ENCODE measurements at places on chromosomes 12 and 14.

GRCh38 chr12:92649511-92650227 lies 53.1 kb upstream of the PLEKHG7 start:
- peak; percentile 37 for DNase-seq

GRCh38 chr12:84085046-84085445 lies 827.6 kb downstream of the SLC6A15 start:
- no peak for DNase-seq

DNA sequence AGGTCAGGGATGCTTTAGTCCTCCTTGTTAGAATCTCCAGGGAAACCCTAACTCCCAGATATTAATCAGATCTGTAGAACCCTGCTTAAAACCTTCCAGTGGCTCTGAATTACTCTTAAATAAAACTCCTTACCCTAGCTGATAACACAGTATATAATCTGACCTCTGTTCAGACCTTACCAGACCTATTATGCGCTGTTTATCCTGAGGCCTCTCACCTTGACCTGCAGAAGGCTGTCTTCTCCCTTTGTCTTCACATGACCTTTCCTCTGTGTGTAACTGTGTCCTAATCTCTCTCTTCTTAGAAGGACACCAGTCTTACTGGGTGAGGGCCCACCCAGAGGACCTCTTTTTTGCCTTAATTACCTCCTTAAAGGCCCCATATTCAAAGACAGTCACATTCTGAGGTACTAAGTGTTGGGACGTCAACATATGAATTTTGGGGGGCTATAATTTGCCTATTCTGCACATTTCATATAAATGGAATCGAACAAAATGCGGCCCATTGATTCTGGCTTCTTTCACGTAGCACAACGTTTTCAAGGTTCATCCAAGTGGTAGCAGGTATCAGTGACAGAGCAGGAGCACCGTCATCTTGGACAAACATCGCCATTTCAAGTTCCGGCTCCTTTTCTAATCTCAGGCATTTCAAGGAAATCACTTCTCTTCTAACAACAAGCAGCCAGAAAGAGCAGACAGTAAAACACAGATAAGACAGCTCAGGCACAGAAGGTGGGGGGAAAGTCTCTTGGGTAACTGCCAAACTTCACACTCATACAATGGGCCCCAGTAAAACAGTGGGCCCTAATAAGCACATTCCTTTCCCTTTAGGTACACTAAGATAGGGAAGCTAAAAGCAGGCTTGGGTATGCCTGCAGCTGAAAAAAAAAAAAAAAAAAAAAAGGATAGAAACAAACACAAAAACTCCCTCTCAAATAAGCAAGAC lies 200.2 kb upstream of the NUDT4 start:
- no peak for DNase-seq

GRCh38 chr12:76925135-76925534 lies 46.3 kb upstream of the CSRP2 start:
- DNase-seq, result no peak

DNA sequence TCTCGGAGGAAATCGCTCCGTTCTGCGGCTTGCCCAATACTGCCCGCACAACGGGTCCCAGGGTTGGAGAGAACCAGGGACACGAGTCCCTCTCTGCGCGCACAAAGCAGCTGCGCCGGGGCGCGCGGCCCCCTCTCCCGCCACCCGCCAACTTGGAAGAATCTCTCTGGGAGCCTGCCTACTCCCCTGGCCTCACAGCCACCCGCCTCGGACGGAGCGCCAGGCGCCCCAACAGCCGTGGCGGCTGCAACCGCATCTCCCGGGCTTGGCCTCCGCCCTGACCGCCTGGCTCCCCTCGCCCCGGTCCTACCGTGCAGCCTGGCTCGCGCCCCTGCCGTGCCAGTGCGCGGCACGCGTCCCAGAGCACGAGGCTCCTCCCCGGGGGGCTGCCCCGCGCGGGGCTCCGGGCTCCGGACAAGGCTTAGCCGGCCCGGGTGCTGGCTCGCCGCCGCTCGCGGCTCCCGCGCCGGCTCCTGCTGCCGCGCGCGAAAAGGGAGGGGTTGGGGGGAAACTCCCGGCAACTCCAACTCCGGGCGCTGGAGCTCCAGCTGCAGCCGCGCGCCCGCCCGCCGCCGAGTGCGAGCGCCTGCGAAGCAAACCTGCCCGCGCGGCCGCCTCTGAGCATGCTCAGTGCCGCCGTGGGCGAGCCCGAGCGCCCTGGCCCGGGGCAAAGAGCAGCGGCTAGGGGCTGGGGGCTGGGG lies at the start of gene STXBP6:
STXBP6 (minus strand) TSS at position 580 of the 701 bp plus-strand sequence. CDS start 75,329 bp downstream, outside the sequence.
- no peak for DNase-seq

GRCh38 chr12:124548854-124549378 lies 18.5 kb downstream of the NCOR2 start:
- no peak for DNase-seq

GRCh38 chr14:74575507-74575906 lies 36.5 kb downstream of the LTBP2 start:
- DNase-seq, result no peak

DNA sequence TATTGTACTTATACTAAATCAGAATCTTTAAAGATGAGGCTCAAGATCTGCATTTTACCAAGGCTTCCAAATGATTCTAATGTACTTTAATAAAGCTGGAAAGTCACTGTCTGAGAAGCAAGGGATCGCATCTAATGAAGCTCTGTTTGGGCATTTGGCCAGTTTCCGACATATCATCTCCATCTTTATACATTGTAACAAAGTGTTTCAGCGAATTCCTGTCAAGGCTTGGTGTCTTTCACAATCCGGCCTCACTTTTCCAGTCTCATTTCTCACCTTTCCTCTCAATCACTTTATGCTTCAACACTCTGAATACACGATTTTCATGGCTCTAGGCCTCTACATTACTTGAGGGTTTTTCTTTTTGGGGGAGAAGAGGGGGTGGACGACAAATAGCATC lies 27.5 kb upstream of the INSM2 start:
- DNase-seq, result no peak

DNA sequence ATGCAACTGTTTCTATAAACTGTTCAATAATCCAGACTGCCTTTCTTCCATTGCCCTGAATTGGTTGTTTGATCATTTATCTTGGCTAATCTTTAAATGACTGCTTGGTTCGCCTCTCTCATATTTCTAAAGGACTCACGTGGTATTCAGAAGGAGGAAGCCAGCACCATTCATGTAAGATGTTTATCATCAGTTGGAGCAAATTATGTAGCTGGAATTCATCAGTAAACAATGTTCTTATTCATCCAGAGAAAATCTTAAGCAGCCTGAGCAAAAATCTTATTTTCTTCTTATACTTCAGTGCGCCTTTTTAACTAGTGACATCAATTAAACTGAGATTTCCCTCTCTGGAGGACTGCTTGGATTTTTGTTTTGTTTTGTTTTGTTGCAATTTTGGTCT lies 538.7 kb upstream of the TMEM132C start:
- no peak for DNase-seq

- DNase-seq, result no peak
These were observed 16.3 kb upstream of the CD9 start for GRCh38 chr12:6183689-6184428.

GRCh38 chr12:54680374-54680773 lies 32.2 kb upstream of the DCD start:
- DNase-seq, result no peak

DNA sequence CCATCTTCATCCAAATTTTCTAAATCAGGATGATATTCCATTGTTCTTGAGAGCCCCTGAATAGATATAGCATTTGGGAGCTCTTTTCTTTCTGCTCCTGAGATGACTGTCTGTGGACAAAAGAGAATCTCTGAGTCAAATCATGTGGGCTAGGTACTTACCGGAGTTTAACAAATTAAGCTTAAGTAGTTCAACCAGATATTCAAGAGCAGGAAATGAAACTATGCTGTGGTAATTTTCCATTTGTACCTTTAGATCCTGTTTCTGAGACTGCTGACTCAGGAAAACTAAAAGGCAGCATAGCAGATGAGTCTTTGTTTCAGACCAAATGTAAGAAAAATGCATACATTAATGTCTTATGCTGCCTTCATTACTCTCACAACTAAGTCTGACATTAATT lies at the start of gene CLEC7A:
CLEC7A (minus strand) TSS at position 158 of the 400 bp plus-strand sequence; CDS start at position 41, 117 bp downstream.
- DNase-seq, result no peak

DNA sequence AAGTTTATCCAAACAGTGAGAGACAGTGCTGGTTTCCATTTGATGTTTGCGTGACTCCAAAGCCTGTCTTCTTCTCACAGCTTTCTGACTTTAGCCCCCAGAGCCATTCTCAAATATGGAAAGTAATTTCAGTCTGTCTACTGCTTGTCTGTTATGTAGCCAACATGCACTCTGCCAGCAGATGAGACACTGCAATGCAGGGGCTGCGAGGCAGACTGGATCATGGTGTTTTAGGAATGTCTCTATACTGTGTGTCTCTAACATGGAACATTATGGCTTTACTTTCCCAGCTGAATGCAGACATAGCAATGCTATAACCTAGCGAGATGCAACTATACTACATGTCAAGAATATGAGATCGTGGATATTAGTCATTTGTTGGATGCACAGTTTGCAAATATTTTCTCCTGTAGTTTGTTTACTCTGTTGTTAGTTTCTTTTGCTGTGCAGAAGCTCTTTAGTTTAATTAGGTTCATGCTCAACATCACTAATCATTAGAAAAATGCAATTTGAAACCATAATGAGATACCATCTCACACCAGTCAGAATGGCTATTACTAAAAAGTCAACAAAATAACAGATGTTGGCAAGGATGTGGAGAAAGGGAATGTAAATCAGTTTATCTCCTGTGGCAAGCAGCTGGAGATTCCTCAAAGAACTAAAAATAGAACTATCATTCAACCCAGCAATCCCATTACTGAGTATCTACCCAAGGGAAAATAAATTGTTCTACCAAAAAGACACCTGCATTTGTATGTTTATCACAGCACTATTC lies 235.8 kb upstream of the TMTC1 start:
- DNase-seq, result no peak

- no peak for DNase-seq
These were observed 218.2 kb downstream of the ANO6 start for GRCh38 chr12:45434094-45434493.

GRCh38 chr14:94921456-94921855 lies 151.5 kb upstream of the GSC start:
- DNase-seq, result no peak

GRCh38 chr12:67348683-67349082 lies 79.5 kb downstream of the CAND1 start:
- DNase-seq, result no peak
